ENCODE measurements at places on chromosomes 3 and 15.
A peak's percentile ranks its signal among the peaks of the same experiment; 100 is the strongest.

DNA sequence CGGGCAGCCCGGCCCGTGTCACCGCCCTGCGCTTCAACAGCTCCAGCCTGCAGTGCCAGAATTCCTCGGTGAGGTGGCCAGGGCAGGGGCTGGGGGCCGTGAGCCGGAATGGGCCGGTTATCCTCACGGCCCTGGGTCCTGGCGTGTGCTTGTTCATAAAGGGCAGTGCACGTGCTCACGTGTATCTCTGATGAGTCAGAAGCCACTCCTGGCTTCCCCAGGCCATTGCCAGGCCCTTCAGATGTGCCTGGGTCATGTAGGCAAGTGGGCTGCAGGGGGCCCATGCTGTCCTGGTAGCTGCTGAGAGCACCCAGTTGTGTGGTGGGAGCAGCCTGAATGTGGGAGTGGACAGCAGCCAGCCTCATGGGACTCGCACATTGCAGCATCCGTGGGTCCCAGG lies 29.2 kb downstream of the PLXNA1 start:
- peak; percentile 6 for DNase-seq

DNA sequence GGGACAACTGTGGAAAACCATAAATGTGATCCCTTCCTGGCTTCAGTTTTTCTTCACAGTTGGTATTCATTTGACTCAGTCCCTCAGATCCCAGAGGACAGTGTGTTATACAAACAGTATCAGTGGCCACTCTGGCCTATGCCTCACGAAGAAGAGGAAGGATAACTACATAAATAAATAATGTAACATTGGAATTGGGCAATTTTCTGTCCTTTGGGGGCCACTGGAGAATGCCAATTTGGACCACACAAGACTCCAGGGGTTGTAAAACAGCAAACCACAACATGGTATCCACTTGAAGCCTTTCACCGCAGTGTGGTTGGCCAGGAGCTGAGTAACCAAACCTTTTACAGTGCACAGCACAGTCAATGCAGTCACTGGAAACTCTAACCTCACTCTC lies 1077.0 kb downstream of the ROBO2 start:
- DNase-seq = no peak

DNA sequence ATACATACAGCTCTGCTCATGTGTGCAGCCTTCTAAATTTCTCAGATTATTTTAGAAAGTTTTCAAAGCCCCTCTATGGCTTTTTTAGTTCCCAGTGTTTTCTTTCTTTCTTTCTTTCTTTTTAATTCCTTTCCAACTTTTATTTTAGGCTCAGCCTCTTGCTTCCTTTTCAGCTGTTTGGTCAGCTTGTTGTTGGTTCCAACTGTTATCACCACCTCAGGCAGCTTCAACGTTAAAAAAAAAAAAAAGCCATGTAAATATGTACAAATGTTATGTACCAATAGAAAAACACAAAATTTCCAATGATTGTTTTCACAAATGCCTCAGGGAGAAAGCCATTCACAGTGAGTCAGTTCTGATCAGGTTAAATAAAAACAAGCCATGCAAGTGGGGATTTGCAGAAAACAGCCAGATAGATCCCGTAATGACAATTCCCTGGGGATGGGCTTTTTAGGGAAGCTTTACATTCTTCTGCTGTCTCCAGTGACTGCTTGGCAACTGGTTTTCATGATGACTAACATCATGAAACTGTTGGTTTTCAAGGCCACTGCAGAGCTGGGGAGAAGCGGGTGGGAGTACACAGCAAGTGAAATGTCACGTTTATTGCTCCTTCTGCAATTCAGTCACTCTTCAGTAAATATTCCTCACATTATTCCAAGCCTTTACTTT lies 908.4 kb downstream of the EPHA3 start:
- no peak for DNase-seq

GRCh38 chr3:106534206-106534605 lies 665.4 kb upstream of the CBLB start:
- DNase-seq = peak; percentile 33

- DNase-seq = no peak
Measured at GRCh38 chr3:95789111-95789510, 1025.3 kb upstream of the EPHA6 start.

- DNase-seq = no peak
Measured at GRCh38 chr3:62370858-62371719, 2.3 kb downstream of the FEZF2 start.

GRCh38 chr3:154931484-154931883 lies 148.6 kb upstream of the MME start:
- peak; percentile 76 for DNase-seq

Measured in EL (cell line).